ENCODE measurements at places on chromosomes 1 and 21.

GRCh38 chr1:235513495-235514366 is 9.5 kb upstream of the B3GALNT2 start:
- no peak for DNase-seq

- DNase-seq = no peak
Measured at GRCh38 chr1:6282577-6283270, 21.8 kb upstream of the GPR153 start.

DNA sequence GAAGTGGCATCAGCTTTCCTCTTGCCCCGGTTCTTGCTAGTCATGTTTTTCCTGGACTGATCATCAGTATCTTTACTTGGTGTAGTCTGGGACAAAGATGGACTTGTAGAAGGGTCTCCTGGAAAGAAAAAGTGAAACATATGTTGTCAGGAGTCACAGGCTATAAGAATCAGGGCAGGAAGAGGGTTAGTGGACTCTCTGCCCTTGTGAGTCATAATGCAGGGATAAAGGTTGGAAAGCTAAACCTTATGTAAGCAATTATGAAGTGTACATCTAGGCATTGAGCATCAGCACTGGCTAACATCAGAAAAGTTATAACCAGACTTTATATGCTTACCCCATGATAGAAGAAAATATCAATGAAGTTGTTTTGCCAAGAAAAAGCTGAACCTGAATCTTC is 51.2 kb downstream of the XKR8 start:
- no peak for DNase-seq

GRCh38 chr1:24018611-24019580 is 38.8 kb upstream of the SRSF10 start:
- no peak for DNase-seq

- no peak for DNase-seq
Measured at GRCh38 chr1:48123647-48124046, 98.9 kb upstream of the SLC5A9 start.

- no peak for DNase-seq
Measured at GRCh38 chr1:202362212-202362611, 13.7 kb downstream of the PPP1R12B start.

GRCh38 chr1:20511518-20512428 is 3.8 kb upstream of the MUL1 start:
- DNase-seq = no peak

GRCh38 chr1:19683351-19683750 is 18.7 kb downstream of the HTR6 start:
- DNase-seq = no peak

- no peak for DNase-seq
Measured at GRCh38 chr1:220990427-220991339, 111.4 kb downstream of the HLX start.

DNA sequence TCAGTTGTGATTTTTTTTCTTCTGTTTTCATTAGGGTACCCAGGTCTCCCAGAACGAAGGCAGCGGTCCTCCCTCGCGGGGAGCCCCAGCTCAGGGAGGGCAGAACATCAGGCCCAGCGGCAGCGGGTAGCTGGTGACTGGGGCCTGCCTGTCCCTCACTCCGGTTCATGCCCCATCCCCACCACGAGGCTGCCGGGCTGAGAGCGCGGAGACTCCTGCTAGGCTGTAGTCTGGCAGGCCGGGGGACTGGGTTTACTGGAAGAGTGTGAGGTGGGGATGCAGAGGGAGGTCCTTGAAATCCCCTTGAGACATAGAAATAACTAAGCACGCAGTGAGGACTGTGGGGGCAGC is 10.5 kb downstream of the BRINP2 start:
- no peak for DNase-seq

- DNase-seq = no peak
Measured at GRCh38 chr1:167136806-167137205, 42.9 kb downstream of the STYXL2 start.

DNA sequence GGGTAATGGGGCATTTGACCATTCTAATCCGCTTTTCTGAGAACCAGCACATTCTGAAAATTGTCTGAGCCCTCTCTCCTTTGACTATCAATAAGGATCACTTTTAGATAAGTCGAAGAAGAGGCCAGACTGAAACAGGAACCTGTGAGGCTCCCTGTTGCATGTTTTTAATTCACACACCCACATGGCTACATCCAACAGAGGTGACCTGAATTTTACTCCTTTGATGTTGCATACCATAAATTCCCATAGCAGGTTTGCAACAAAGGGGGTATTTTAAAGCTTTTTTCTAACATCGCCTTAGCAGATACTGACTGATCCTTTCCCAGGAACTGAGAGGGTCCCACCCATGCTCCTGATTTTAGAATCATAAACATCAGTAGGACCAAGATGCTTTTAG is 450.8 kb downstream of the USP25 start:
- DNase-seq = no peak

- DNase-seq = no peak
Measured at GRCh38 chr1:155188268-155188667, 14.6 kb downstream of the TRIM46 start.

GRCh38 chr1:7576946-7577657 is 194.0 kb upstream of the VAMP3 start:
- DNase-seq = no peak

DNA sequence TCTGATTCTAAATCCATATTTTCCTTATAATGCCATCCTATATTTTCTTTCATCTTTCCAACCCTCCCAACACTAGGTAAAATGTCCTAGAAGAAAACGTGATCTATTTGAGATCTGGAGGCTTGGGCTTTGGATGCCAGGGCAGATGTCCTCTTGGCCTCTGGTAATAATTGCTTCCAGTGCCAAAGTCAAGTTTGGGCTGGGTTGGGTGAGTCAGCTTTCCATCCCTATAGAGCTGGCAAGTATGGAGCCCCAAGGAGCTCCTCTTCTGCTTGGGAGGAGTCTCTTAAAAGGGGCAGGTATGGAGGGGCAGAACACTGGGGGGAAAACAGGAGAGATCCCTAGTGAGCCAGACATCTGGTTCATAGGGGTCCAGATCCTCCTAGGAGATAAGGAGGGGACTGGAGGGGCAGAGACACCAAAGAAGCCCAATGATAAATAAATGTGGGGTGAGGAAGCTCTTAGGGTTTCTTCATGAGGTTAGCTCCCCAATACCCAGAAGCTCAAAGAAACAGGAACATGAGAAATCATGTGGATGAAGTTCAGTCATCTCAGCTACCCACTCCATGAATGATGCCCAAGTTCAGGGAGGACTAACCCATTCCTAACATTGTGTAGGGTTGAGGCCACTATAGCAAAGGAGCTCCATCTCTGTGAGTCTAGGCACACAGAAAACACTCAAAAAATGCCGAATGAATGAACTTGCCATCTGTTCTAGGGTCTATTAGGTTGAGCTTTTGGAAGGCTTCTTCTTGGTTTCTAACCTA is 3.5 kb downstream of the C1orf116 start:
- DNase-seq = no peak

DNA sequence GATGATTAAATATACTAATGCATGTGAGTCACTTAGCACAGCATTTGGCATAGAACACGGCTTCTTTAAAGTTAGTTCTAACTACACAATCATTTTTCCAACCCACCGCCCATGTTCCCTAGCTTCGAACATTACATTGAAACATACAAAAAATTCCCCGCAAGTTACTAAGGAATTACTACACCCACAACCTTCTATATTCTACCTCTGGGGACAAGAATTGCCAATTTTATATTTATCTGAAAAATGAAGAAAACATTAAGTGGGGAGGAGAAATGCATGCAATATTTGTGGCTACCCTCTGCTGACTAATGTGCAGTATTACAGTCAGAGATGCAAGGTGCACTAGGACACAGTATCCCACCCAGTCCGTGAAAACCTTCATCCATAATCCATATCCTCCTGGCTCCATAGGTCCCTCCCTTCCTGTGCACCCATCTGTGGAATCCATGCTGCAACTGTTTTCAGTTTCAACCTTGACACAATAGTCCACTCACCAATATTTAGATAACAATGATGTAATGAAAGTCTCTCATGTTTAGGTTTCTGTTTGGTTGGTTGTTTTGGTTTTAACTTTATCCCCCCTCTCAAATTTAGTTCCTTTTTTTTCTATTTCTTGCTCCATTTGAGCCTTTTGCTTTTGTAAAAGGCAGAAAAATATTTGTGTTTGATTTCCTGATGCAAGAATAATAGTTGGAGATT is 31.6 kb downstream of the RGS5 start:
- no peak for DNase-seq

DNA sequence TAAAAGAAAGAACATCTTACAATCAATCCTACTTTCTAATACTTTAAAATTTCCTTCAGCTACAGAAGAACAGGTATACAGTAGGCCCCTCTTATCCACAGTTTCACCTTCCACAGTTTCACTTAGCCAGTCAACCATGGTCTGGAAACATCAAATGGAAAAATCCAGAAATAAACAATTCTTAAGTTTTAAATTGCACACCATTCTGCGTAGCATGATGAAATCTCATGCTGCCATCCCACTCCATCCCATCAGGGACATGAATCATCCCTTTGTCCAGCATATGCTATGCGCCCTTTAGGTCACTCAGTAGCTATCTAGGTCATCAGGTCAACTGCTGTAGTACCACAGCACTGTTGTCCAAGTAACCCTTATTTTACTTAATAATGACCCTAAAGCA is 67.7 kb downstream of the HSF2BP start:
- no peak for DNase-seq

DNA sequence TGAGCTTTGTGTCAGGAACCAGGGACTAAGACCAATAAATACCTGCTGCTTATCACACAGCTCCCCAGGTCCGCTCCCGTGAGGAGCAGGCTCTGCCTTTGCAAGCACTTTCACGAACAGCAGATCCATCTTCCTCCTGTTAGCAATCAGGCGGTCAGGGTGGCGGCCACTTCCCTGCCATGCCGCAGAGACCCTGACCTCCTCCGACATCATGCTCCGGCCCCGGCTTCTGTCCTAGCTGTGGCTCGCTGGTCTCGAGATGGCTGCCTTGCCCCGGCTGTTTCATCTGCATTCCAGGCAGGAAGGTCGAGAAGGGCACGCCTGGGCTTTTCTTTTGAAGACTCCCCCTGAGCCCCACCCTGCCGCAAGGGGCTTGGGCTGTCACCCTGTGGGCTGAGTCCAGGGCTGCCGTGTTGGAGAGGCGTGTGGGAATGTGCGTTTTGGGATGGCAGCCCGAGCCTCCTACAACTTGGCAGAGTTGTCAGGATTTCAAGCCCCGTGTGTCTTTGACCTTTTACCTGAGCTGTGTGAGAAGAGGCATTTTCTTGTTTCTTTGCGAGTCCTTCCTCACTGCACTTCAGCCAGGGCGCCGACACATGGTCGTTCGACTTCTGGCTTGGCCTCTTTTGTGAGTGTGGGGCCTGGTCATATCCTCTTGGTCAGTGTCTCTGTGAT is 59.5 kb downstream of the AGPAT3 start:
- DNase-seq = no peak

DNA sequence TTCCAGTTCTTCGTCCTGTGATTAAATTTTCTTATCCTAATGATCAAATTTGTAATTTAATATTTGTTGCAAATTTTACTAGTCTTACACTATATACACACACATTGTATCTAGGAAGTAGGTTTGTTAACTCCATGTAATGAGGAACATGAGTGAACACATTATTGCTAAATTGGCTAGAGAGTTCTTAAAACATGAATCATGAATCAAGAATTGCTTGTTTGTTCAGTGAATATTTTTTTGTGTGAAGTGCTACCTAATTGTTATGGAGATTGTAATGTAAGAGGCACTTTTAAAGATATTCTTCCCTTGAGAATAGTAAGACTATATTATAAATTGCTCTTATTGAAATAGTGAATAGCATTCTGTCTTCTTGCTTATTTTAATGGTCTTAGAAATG is 4.6 kb downstream of the GPSM2 start:
- no peak for DNase-seq

DNA sequence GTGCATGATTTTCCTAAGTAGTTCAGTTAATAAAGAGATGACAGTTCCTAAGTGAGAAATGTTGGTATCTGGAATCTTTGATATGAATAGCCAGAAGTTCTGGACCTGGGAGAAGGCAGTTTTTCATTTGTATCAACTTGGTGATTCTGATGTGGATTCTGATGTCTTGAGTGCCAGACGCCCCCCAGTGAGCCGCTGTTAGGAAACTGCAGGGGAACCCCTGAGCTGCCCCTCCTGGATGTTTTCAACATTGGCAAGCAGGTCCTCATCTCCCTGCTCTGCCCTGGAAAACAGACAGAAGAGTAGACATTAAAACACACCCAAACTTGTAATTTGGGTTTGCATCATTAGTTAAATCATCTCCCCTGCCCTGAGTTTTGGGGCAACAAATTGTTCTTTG is 7.4 kb downstream of the ETS2 start:
- DNase-seq = no peak

GRCh38 chr1:70778934-70779333 is 268.7 kb downstream of the PTGER3 start:
- no peak for DNase-seq

GRCh38 chr1:215166886-215167285 is 84.3 kb downstream of the KCNK2 start:
- DNase-seq = no peak

DNA sequence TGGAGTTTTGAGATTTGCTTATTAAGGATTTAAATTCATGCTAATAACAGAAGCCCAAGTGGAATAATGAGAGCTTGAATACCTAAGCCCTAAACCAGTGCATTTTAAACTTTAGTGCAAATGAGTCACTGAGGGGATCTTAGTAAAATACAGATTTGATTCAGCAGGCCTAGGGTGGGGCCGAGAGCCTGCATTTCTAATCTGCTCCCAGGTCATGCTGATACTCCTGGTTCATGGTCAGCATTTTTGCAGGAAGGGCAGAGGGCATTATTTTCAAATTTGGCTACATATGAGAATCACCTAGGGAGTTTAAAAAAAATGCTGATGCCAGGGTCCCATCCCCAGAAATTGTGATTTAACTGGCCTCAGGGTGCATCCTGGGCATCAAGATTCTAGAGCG is 39.3 kb downstream of the DNTTIP2 start:
- no peak for DNase-seq

- DNase-seq = no peak
Measured at GRCh38 chr1:112546076-112546475, 37.3 kb downstream of the WNT2B start.

- DNase-seq = no peak
Measured at GRCh38 chr1:86259390-86259789, 102.8 kb upstream of the COL24A1 start.

DNA sequence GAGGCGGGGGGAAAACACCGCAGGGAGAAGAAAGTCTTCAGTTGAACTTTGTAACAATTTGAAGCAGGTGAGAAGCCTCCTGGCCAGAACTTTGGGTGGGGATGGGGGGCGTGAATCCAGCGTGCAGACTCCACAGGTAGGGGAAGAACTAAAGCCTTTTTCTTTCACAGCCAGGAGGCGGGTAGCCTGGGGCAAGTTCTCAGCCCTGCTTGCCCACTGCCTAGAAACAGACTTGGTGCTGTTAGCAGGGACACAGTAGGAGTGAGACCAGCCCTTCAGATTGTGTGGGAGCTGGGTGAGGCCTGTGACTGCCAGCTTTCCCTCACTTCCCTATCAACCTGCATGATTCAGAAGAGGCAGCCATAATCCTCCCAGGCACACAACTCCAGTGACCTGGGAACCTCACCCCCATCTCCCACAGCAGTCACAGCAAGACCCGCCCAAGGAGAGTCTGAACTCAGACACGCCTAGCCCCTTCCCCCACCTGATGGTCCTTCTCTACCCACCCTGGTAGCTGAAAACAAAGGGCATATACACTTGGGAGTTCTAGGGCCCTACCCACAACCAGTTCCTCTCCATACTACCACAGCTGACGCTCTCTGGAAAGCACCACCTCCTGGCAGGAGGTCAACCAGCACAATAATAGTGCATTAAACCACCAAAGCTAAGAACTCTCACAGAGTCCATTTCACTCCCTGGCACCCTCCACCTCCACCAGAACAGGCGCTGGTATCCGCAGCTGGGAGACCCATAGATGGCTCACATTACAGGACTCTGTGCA is 83.5 kb upstream of the CDC42BPA start:
- no peak for DNase-seq
